Right lung (tissue), 10 donors: ENCODE measurements at places on chromosomes 1 and 21. TPM values are rescaled to one million over a fixed set of nuclear protein-coding genes. Genes with fewer than 3 reads are reported as not detected.

- DNase-seq = no peak
Observed at GRCh38 chr1:37697737-37698136, 5.4 kb downstream of the CDCA8 start.

DNA sequence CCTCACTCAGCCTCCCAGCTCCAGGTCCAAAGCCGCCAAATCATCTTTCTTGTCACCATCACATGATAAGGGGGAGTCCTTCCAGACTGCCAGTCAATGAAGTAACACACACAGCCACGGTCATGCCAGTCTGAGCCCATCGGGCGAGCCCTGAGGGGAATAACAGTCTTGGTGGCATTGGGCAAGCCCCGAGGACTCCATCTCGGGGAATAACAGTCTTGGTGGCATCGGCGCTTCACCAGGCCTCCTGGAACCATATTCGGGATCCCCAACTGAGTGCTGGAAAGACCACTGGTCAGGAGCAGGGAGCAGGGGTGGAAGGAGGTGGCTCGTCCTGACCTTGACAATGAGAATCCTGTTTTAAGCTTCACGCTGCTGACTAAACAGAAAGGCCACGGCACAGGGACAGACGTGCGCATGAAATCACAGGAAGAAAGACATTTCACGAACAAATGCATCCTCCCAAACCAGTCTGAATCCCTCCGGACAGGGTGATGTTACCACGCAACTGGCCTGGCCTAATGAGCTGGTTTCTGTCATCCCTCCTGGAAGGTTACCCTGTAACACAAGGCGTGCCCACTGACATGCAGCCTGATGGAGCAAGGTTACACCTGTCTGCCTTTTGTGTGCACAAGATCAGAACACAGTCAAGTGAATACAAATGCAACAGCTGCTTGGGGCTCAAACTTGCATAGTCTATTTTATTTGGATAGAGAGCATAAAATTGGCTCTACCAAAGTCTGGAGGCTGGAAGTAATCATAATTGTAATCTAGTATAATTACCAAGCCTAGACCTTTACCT lies 517.4 kb downstream of the KIF26B start:
- no peak for DNase-seq

GRCh38 chr1:40757084-40757483 lies 26.5 kb upstream of the KCNQ4 start:
- no peak for DNase-seq

DNA sequence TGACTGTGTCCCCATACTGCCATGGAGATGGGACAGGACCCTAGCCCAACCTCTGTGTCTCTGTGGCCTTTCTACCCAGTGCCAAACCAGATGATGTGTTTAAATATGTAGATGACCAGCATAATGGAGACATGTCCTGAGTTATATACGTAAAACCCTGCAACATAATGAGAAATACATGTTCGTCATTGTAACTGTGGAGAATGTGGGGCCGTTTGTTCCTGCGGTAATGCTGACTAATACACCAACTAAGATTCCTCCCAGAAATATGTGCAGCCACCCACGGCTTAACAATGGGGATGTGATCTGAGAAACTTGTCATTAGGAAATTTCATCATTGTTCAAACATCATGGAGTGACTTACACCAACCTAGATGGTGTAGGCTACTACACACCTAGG lies 71.7 kb upstream of the SIM2 start:
- no peak for DNase-seq

DNA sequence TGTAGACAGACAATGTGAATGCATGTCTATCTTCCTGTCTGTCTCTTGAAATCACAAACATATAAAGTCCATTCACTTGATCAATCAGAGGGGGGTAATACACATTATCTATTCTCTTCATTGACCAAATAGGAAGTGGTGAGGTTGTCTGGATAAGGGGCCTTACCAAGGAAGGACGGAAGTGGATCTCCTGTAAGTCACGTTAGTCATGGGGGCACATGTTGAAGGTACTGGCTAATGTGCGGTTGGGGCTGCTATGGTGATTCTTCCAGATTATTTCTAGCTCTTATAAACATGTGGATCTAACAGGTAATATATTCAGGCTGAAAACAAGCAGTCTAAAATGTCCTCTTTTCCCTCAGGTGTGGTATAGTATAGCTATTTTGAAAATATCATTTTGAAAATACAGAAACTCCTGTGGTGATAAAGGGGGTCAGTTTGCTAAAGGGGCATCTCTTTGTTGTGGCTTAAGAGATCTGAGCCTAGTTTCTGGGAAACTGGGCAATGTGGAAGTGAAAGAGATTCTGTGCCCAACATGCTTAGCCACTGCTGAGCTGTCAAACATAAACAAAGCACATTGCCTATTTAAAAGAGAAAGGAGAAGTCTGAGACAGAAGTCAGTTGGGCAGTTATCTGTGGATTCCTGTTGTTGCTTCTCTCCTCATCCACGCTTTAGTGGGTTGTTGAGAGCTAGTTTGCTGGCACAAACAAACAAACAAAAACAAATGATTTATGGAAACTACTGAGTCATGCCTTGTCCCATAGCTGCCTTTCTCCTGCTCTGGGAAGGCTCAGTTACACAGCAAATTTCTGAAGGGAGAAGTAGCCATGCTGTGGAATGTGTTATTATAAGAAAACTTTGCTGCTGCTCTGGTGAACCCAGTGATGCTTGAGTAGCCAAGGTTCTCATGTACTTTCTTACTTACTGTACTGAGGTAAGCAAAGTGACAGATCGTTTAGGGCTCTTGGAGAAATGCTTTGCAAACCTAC lies 166.9 kb downstream of the HLX start:
- no peak for DNase-seq

- no peak for DNase-seq
Observed at GRCh38 chr1:85116856-85117255, 68.6 kb upstream of the MCOLN3 start.

GRCh38 chr21:29245104-29245643 lies 53.5 kb upstream of the BACH1 start:
- DNase-seq = no peak

DNA sequence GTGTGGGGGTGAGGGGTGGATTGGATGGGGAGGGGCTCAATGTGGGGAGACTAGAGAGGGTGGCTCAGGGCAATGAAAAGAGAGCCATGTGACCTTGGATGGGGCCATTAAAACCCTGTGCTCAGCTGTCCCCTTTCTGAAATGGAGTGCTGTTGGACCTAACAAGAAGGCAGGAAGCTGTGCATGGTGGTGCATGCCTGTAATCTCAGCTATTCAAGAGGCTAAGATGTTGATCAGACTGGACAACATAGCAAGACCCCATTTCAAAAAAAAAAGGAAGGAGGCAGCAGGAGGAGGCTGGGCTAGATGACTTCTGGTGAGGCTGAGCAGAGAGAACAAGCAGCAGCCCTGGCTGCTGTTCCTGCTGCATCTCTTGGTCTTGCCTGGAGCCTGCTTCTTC lies 7.0 kb downstream of the OPRD1 start:
- no peak for DNase-seq

DNA sequence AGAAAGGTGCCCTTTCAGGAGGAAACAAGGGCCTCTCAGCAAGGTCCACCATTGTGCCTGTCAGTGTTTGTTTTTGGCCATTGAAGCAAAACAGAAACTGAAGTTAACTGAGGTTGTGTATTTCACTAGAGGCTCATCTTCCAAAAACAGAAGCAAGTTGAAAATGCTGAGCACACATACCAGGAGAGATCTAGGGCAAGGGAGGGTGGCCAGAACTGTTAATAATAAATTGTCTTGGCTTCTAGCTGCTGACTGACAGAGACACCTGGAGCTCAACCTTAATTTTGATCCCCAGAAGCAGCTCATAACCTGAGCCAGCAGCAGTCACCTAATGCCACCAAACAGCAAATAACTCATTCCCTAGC lies 5.2 kb downstream of the AGMAT start:
- DNase-seq = no peak

- no peak for DNase-seq
Observed at GRCh38 chr1:160354388-160354985, 11.3 kb downstream of the NCSTN start.

DNA sequence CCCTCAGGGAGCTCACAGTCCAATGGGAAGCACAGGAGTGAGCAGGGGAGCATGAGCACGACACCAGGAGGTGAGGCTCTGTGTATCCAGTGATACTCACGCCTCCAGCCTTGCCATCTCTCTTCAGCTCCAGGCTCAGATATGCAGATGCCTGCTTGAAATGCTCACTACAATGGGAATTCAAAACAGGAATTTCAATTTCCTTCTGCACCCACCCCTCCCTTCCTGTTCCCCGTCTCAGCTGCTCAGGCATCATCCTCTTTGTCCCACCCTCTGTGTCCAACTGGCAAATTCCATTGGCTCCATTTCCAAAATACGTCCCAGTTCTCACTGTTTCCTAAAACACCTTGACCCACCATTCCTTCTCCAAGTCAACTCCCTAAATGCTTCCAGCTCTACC lies 58.9 kb downstream of the FBXO2 start:
- DNase-seq = no peak

- DNase-seq = no peak
Observed at GRCh38 chr1:179588425-179589024, 3.1 kb upstream of the TDRD5 start.

HMCN1 gene
- polyA plus RNA-seq = 53.8 TPM

FBLIM1 gene
- polyA plus RNA-seq = 67.2 TPM

FMOD gene
- polyA plus RNA-seq = 81.1 TPM

ASPM gene
- 53.9 TPM for polyA plus RNA-seq

ATP6V1G3 gene
- not detected for polyA plus RNA-seq
